Astrocyte (in vitro differentiated cells and primary cell): ENCODE measurements at places on chromosomes 5 and 9. TPM values are rescaled to one million over a fixed set of nuclear protein-coding genes. Genes with fewer than 3 reads are reported as not detected.

DNA sequence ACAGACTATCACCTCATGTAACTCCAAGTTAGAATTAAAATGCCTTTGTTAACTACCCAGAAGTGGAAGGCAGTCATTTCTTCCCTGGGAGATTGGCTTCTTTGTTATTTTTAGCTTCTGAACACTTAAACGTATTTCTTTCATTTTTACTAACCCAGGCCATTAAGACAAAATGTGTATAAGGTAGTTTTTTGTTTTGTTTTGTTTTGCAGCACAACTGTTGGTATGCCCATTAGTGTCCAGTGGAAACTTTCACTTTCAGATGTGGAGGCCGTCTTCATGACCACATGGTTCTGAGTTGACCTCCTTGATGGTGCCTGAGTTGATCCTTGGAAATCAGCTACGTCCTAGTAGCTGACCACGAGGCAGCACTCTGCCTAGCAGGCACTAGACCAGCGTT is 264.6 kb upstream of the ZNF608 start:
- no peak for DNase-seq
- H3K27ac ChIP-seq = no peak overlapping the region
- H3K4me3 ChIP-seq = no peak overlapping the region
- H3K27me3 ChIP-seq = no peaks in the 10 kb centered on the region
- H3K4me1 ChIP-seq = peaks cover 4% of the 10 kb centered on the region

DNA sequence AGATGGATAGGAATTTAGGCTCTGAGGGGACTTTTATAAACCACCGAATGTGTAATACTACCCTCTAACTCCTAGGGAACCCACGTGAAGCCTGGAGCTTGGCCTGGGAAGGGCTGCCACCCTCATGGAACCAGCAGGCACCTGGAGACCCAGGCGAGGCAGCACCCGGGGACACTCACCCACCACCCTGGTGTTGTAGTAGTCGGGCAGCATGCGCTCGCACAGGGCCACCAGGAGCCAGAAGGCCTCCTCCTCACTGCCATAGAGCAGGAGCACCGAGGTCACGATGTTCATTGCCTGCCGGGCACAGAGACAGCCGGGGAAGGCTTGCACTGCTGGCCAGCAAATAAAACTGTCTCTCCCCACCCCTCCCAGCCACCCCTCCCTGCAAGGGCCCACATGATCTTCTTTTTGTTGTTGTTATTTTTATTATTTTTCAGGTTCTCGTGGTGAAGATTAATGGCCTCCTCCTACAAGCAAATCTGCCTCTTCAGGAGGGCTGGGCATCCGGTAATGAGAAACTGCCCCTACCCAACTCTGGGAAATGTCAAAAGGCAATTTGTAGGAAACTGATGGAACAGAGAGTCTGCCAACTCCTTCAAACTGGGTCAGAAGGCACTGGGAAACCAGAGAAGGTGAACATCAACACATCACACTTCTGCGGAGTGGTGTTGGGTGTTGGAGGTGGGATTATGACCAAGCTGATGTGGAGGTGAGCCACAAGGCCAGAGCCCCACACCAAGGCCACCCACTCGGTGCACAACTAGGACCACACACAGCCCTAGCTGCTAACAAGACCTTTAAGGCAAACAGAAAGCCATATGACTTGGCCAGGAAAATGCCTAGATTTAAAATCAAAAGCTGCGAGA is 17.4 kb upstream of the MRNIP start:
- DNase-seq = no peak
- no peak overlapping the region for H3K27ac ChIP-seq
- H3K36me3 ChIP-seq = peaks cover 22% of the 10 kb centered on the region
- H3K27me3 ChIP-seq = no peaks in the 10 kb centered on the region
- no peaks in the 10 kb centered on the region for H3K4me1 ChIP-seq
- H3K4me3 ChIP-seq = no peak overlapping the region

Gene MARCOL
- not detected in 2 replicates for total RNA-seq

DNA sequence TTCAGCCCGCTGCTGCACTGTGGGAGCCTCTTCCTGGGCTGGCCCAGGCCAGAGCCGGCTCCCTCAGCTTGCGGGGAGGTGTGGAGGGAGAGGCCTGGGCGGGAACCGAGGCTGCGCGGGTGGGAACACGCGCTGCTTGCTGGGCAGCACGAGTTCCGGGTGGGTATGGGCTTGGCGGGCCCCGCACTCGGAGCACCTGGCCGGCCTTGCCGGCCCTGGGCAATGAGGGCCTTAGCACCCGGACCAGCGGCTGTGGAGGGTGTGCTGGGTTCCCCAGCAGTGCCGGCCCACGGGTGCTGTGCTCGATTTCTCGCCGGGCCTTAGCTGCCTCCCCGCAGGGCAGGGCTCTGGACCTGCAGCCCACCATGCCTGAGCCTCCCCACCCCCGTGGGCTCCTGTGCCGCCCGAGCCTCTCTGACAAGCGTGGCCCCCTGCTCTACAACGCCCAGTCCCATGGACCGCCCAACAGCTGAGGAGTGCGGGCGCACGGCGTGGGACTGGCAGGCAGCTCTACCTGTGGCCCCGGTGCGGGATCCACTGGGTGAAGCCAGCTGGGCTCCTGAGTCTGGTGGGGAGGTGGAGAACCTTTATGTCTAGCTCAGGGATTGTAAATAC is 1366.4 kb upstream of the NUDT12 start:
- no peaks in the 10 kb centered on the region for H3K36me3 ChIP-seq
- H3K27me3 ChIP-seq = no peaks in the 10 kb centered on the region
- no peaks in the 10 kb centered on the region for H3K4me1 ChIP-seq
- DNase-seq = no peak
- H3K4me3 ChIP-seq = no peak overlapping the region

- no peak overlapping the region for H3K27ac ChIP-seq
- no peak overlapping the region for H3K4me3 ChIP-seq
- no peak for DNase-seq
- no peaks in the 10 kb centered on the region for H3K27me3 ChIP-seq
- no peaks in the 10 kb centered on the region for H3K4me1 ChIP-seq
Measured at GRCh38 chr9:2743937-2744529, 26.7 kb downstream of the KCNV2 start.

DNA sequence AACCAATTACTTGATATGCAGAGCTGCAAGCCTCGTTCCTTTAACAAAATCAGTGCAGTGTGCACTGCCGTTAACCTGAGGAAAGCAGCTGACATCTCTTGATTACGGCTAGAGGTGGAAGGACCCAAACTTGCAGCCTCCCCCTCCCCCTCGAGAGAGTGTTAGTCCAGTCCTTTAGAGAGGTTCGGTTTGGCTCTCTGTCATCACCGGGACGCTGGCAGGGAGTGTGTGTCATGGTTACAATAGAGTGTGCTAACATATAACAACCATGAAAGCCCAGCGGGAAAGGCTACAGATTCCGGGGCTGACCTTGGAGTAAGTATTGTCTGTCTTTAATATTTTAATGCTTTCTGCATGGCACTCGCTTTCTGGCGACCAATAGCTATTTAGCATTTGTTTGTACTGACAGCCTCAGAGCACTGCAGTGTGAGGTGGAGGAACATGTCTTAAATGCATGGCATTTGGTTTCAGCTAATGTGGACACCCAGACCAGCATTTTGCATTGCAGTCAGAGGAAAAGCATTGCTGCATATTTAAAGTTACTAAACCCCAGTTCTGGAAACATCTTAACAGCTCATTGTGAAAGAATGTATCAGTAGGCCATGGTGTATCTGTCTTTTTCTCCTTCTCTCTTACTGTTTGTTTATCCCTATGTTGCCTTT is 237.5 kb downstream of the CD180 start:
- peak; percentile 86 for DNase-seq
- H3K27me3 ChIP-seq = no peaks in the 10 kb centered on the region
- H3K36me3 ChIP-seq = no peaks in the 10 kb centered on the region
- H3K4me1 ChIP-seq = peaks cover 28% of the 10 kb centered on the region
- H3K27ac ChIP-seq = peak overlapping the region; percentile 70
- peak overlapping the region; percentile 58 for H3K4me3 ChIP-seq

Gene SHISAL2B
- not detected in 2 replicates for total RNA-seq

Gene PCDHB8
- total RNA-seq = 4.9 and 5.3 TPM in 2 replicates

Gene CDH9
- not detected in 2 replicates for total RNA-seq

Gene BASP1
- 260 and 273 TPM in 2 replicates for total RNA-seq

Gene LPAR1
- 11.5 and 12.7 TPM in 2 replicates for total RNA-seq

DNA sequence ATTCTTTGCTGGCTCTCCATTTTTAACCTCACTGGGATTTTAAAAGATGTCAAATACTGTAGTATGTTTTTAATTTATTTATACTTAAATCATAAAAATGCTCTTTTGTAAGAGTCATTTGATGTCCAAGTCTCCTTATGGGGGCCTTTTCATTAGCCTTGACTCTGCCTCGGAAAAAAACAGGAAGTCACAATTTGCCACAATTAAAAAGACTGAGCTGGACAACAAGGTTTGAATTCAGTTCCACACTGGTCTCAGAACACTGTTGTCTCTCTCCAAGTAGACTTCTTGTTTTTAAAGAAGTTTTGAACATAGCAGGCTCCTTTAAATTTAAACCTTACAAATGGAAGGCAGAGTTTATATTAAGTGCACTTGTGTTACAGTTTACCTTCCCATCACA is 444.2 kb downstream of the ACTL7B start:
- H3K4me1 ChIP-seq = no peaks in the 10 kb centered on the region
- no peaks in the 10 kb centered on the region for H3K36me3 ChIP-seq
- H3K27me3 ChIP-seq = no peaks in the 10 kb centered on the region
- no peak overlapping the region for H3K4me3 ChIP-seq
- no peak overlapping the region for H3K27ac ChIP-seq

DNA sequence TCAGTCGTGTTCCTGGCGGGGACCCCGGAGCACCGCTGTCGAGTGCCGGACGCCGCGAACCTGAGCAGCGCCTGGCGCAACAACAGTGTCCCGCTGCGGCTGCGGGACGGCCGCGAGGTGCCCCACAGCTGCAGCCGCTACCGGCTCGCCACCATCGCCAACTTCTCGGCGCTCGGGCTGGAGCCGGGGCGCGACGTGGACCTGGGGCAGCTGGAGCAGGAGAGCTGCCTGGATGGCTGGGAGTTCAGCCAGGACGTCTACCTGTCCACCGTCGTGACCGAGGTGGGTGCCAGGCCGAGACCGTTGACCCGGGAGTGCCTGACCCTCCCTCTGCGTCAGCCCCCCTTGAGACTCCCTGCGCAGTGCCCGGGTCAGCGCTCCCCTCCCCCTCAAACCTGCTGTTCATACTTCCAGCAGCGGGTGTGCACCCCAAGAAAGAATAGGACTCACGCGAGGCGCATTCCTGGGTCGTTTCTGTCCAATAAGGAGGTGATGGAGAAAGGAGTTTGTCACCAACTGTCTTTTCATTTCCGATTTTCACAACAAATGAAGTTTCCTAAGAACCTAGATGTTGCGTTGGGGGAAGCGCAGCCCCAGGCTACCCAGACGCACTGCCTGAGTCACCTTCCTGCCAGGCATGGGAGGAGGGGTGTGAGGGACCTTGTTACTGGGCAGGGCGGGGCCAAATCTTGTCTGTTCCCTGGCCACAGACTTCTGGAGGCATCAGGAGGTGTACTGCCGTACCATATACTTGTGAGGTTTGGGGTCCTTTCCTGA is 722 bp downstream of the SLC22A4 start:
- no peaks in the 10 kb centered on the region for H3K27me3 ChIP-seq
- peaks cover 31% of the 10 kb centered on the region for H3K4me1 ChIP-seq
- H3K4me3 ChIP-seq = peak overlapping the region; percentile 87

GRCh38 chr5:177309351-177310191 is 2.1 kb downstream of the MXD3 start:
- no peaks in the 10 kb centered on the region for H3K27me3 ChIP-seq
- no peak overlapping the region for H3K4me3 ChIP-seq

Gene OBP2B
- not detected in 2 replicates for total RNA-seq

- no peak overlapping the region for H3K4me3 ChIP-seq
- H3K4me1 ChIP-seq = no peaks in the 10 kb centered on the region
- H3K36me3 ChIP-seq = no peaks in the 10 kb centered on the region
- no peak for DNase-seq
- no peak overlapping the region for H3K27ac ChIP-seq
Measured at GRCh38 chr5:57032151-57032551, 80.2 kb upstream of the MIER3 start.

GRCh38 chr5:139306197-139306596 is 12.7 kb downstream of the MATR3 start:
- no peak for DNase-seq
- H3K4me3 ChIP-seq = no peak overlapping the region
- H3K27me3 ChIP-seq = no peaks in the 10 kb centered on the region
- no peak overlapping the region for H3K27ac ChIP-seq
- H3K4me1 ChIP-seq = peaks cover 3% of the 10 kb centered on the region

Gene AMBP
- total RNA-seq = 0.19 TPM in 1 of 2 replicates, not detected in the other

- H3K36me3 ChIP-seq = peaks cover 64% of the 10 kb centered on the region
- H3K4me3 ChIP-seq = peak overlapping the region; percentile 99
- peaks cover 29% of the 10 kb centered on the region for H3K4me1 ChIP-seq
- peak overlapping the region; percentile 11 for H3K27ac ChIP-seq
- DNase-seq = no peak
Measured at GRCh38 chr5:40832345-40832744, 2.7 kb downstream of the RPL37 start.

Gene ANKRD20A1
- 0.89 and 1.2 TPM in 2 replicates for total RNA-seq

DNA sequence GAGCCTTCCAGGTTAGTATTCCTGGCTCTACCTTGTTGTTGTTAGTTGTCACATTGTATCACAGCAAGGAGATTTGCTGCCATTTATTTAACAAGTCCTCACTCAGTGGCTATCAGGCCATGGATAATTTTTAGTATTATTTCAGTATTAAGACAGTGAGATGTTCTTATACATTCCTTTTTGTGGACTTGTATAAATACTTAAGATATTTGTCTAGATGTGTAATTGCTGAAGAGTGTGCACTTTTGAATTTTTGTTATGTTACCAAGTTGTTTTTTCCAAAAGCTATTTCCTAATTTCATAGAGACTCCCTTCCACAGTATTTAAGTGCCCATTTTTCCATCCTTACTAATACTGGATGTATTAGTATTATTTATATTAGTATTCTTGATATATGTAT is 22.0 kb downstream of the SLC36A1 start:
- no peaks in the 10 kb centered on the region for H3K27me3 ChIP-seq
- H3K27ac ChIP-seq = no peak overlapping the region
- H3K4me1 ChIP-seq = no peaks in the 10 kb centered on the region
- no peak overlapping the region for H3K4me3 ChIP-seq
- H3K36me3 ChIP-seq = peaks cover 15% of the 10 kb centered on the region
- no peak for DNase-seq

Gene ANKRD18B
- total RNA-seq = 5.5 and 6.3 TPM in 2 replicates

Gene PGM5
- 1.3 and 1.8 TPM in 2 replicates for total RNA-seq

GRCh38 chr9:121156263-121156731 is 45.4 kb downstream of the RAB14 start:
- no peaks in the 10 kb centered on the region for H3K27me3 ChIP-seq
- peak overlapping the region; percentile 38 for H3K27ac ChIP-seq
- peaks cover 6% of the 10 kb centered on the region for H3K36me3 ChIP-seq
- peaks cover 5% of the 10 kb centered on the region for H3K4me1 ChIP-seq
- peak; percentile 88 for DNase-seq
- no peak overlapping the region for H3K4me3 ChIP-seq

GRCh38 chr5:94250985-94251384 is 367.4 kb downstream of the KIAA0825 start:
- H3K36me3 ChIP-seq = no peaks in the 10 kb centered on the region
- no peaks in the 10 kb centered on the region for H3K27me3 ChIP-seq
- no peak overlapping the region for H3K4me3 ChIP-seq
- no peaks in the 10 kb centered on the region for H3K4me1 ChIP-seq
- no peak for DNase-seq

DNA sequence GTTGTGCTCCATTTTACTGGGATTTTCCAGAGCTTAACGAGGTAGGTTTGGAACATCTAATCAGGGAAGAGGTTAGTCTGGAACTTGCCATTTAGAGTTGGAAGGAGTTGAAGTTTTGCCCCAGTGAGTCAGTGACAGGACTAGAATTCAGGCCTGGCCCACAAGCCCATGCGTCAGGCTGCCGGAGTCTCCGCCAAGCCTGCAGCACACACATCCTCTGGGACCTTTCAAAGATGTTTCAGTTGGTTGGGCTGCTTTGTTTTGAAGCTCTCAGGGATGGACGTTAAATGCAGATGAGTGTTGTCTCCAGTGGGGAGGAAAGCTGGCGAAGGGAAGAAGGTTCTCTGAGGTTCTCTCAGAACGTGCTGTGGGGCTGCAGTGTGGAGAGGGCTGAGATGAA is 147.0 kb downstream of the PSAT1 start:
- H3K27me3 ChIP-seq = no peaks in the 10 kb centered on the region
- H3K4me1 ChIP-seq = peaks cover 4% of the 10 kb centered on the region
- no peak overlapping the region for H3K27ac ChIP-seq
- H3K4me3 ChIP-seq = no peak overlapping the region
